Heart right ventricle (tissue), 16 donors: ENCODE measurements at places on chromosomes 16 and 17. TPM values are rescaled to one million over a fixed set of nuclear protein-coding genes. Genes with fewer than 3 reads are reported as not detected.

GRCh38 chr16:19430345-19430744 lies 12.7 kb downstream of the TMC5 start:
- H3K4me3 ChIP-seq, result no peak overlapping the region
- DNase-seq, result no peak
- no peaks in the 10 kb centered on the region for H3K4me1 ChIP-seq
- H3K27me3 ChIP-seq, result peaks cover 22% of the 10 kb centered on the region
- no peaks in the 10 kb centered on the region for H3K36me3 ChIP-seq

DNA sequence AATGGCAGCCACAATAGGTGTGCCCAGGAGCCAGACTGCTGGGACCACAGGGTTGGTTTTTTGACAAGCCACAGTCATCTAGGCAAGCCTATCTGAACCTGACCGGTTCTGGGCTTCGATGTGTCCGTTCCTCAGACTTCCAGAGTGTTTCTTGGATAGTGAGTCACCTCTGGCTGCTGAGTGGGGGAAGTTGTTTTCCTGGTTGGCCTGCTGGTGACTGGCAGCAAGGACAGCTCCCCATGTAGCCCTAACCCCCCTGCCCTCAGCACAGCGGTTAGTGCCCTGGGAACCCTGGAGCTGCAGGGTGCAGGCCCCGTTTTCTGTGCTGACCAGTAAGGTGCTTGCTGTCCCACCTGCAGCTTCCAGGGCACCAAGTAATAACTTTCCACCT lies 65.5 kb downstream of the PLD6 start:
- H3K27ac ChIP-seq, result peak overlapping the region; percentile 58
- no peak overlapping the region for H3K4me3 ChIP-seq
- DNase-seq, result no peak
- H3K36me3 ChIP-seq, result peaks cover 100% of the 10 kb centered on the region

DNA sequence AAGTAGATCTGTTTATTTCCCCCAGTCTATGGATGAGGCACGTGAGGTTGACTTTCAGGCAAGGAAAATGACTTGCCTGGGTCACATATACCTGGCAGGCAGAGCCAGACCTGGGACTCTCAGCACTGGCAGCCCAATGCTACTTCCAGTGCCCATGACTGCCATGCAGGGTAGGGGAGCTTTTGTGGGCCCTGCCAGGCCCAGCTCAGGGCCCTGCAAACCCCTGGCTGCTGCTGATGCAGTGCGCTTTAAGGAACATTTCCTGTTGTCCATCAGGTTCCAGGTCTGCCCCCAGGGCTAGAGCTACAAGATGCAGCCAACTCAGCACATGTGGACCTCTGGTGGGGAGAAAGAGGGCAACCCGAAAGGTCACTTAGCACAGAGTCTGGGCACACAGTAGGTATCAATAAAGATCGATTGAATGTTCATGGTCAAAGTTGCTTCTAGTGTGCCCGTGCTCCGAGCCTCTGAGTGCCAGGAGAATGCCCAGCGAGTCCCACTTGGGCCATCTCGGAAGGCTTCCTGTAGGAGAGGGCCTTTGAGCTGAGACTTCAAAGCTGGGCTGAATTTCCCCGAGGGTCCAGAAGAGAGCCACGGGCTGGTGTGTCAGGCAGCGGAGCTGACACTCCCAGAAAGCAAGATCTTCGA lies 513 bp upstream of the TBX21 start:
- H3K4me1 ChIP-seq, result peaks cover 11% of the 10 kb centered on the region
- H3K4me3 ChIP-seq, result peak overlapping the region; percentile 59
- H3K27ac ChIP-seq, result no peak overlapping the region
- peaks cover 14% of the 10 kb centered on the region for H3K27me3 ChIP-seq
- no peaks in the 10 kb centered on the region for H3K36me3 ChIP-seq
- DNase-seq, result no peak

GRCh38 chr17:46821482-46822387 lies 3.2 kb upstream of the WNT3 start:
- no peak for DNase-seq
- no peaks in the 10 kb centered on the region for H3K36me3 ChIP-seq
- H3K4me3 ChIP-seq, result no peak overlapping the region
- no peak overlapping the region for H3K27ac ChIP-seq
- peaks cover 24% of the 10 kb centered on the region for H3K4me1 ChIP-seq

DNA sequence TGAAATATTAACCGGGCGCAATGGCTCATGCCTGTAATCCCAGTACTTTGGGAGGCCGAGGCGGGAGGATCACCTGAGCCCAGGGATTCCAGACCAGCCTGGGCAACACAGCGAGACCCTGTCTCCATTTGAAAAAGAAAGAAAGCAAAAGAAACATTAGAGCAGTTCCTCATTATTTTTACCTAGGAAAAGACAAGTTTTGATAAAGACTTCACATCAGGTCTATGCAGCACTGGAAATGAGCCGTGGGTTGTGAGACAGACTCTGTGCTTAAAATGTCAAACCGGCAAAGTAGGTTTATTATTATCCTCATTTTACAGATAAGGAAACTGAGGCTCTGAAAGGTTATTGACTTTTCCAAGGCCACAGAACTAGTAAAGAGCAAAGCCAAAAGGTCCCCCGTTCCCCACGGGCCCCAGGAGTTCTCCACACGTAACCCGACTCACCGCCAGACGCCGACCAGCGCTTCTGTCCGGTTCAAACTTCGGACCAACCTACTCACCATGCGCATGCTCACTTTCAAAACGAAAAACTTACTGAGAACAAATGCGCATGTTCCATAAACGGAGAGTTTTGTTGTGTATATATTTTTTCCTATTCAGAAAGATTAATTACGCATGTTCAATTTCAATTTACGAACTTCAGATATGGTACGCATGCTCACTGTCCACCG lies 356 bp downstream of the TUBD1 start:
- peaks cover 16% of the 10 kb centered on the region for H3K4me1 ChIP-seq
- peak overlapping the region; percentile 78 for H3K27ac ChIP-seq
- peak overlapping the region; percentile 85 for H3K4me3 ChIP-seq
- no peak for DNase-seq
- H3K27me3 ChIP-seq, result no peaks in the 10 kb centered on the region

DNA sequence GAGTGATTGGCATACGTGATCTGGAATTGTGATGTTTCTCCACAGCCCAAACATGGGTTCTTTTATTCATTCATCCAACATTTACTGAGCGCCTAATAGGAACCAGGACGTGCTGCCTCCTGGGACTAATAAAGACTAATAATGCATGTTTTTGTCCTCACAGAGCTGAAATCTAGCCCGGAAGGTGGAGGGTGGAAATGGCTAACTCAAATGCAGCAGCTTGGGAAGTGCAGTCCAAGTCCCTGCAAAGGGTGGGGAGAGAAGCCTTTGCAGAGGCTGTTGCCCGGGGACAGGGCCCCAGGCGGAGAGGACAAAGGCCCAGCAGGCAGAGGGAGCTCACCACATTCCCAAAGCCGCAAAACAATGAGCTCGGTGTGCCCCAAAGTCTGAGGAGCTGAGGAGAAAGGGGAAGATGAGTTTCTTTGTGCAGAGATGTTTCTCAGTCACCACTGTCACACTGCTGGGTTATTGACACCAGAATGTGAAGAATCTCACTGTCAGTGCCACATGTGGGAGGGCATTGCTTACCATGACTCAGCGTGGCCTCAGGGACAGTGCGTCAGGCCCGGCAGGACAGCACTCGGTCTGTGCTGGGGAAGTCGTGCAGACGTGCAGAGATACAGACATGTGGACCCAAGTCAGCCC lies 118.2 kb upstream of the CHMP6 start:
- no peaks in the 10 kb centered on the region for H3K27me3 ChIP-seq
- H3K4me1 ChIP-seq, result peaks cover 26% of the 10 kb centered on the region

- peak overlapping the region; percentile 87 for H3K27ac ChIP-seq
- no peaks in the 10 kb centered on the region for H3K36me3 ChIP-seq
- no peak overlapping the region for H3K4me3 ChIP-seq
- peak; percentile 92 for DNase-seq
- H3K4me1 ChIP-seq, result peaks cover 60% of the 10 kb centered on the region
Measured at GRCh38 chr17:350706-351448, 1.7 kb downstream of the RPH3AL start.

The TPSG1 gene
- total RNA-seq, result not detected

The EPOP gene
- 0.44 TPM for total RNA-seq
